ENCODE measurements at places on chromosomes 2 and 18. TPM values are rescaled to one million over a fixed set of nuclear protein-coding genes. Genes with fewer than 3 reads are reported as not detected.

DNA sequence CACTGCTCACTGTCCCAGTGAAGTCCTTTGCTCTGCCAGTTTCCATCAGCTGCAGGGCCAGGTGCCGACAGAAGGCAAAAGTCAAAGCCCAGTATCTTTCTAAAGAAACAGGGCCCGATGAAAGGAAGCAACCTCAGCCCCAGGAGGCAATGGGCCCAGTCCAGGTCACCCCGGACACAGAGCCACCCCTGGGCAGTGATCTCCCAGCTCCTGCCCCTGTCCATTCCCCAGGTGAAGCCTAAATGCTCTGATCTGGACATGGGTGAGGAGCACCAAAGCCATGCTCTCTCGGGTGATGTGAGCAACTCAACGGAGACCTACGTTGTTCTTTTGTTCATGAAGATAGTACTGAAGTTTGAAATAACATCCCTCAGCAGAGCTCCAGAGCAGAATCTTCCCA, 61.6 kb downstream of the HDAC4 start:
- DNase-seq: no peak

GRCh38 chr18:3720159-3720558, 270.2 kb downstream of the TGIF1 start:
- no peak for DNase-seq

- DNase-seq: no peak
These were observed 19.5 kb downstream of the RTN4 start for GRCh38 chr2:55030766-55031165.

The SERPINB10 gene
- polyA plus RNA-seq: not detected

The LYG1 gene
- polyA plus RNA-seq: 4.5 TPM

The SPATA3 gene
- not detected for polyA plus RNA-seq

DNA sequence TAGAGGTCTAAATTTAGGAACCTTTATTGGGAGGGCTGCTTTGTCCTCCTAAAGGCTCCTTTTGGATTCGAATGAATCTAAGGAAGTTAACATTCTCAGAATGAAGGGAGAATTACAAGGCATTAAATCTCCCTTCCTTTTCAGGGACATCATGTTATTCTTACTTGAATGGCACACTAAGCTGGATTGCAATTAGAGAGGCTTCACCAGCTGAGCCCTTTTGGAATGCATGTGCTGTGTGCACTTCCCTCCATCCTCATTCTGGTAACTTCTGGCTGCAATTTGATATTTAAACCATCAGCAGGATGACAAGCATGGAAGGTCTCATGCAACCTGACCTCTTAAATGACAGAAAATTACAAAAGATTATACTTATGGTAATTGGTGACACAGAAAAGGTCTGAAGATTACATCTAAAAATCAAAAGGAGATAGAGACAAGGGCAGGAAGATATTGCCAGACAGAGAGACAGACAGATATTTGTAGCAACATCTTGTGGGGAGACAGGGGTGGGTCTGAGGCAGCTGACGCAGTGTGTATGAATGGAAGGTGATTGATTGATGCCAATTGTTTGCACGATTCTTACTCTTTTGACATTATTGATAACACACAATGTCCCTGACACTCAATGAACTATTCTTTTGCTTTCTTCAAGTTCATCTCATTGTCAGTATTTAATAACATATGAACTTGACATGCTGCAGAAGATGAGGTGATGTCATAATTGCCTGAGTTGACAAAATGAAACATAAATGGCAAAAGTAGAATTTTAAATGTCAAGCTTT, 570.8 kb upstream of the GYPC start:
- no peak for DNase-seq

The GPAT2 gene
- polyA plus RNA-seq: 11.7 TPM

DNA sequence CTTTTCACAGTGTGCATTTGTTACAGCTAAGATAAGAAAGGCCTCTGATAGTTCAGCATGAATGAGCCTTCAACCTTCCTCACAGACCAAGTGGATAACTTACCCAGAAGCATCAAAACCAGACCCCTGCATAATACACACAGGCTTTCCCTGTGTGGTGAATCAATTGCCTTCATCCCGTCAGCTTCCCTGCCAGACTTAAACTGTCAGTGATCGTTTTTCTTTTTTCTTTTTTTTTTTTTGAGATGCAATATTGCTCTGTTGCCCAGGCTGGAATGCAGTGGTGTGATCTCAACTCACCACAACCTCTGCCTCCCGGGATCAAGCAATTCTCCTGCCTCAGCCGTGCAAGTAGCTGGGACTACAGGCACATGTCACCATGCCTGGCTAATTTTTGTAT, 20.5 kb upstream of the SLC35F5 start:
- DNase-seq: no peak

DNA sequence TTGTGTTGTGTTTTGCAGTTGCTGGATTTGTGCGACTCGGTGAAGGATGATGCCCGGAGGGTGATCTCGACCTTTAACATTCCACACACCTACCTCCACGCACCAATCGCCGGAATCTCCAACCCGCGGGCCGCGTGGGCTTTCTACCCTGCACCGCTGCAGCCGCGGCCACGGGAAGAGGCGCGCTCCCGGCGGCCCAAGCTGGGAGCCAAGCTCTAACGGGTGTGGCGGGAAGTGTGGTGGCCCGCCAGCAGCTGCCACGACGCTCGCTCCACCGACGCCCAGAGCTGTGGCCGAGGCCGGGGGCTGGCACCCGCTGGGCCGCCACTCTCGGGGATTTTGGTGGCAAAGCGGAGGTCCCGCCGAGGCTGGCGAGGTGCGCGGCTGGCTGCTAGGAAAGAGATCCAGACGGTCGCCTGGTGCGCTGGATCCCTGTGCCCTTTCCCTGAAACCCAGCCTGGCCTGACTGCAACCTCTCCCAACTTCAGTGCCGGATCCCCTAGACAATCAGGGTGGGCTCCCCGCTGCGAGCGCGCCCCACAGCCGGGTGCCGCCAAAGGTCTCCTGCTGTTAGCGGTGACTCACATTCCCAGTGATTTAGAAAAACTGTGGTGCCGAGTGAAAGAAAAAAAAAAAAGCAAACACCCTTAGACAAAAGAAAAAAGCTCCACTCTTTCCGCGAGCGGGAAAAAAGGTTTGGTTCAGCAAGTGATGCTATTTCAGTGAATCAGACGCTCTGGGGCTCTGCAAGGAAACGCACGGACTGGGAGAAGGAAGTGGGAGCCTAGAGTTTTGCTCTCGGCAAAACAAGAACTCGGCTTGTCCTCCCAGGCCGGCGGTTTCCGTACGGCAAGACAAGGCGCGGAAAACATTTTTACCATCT, 2.9 kb upstream of the BCL2L11 start:
- DNase-seq: peak; percentile 69

DNA sequence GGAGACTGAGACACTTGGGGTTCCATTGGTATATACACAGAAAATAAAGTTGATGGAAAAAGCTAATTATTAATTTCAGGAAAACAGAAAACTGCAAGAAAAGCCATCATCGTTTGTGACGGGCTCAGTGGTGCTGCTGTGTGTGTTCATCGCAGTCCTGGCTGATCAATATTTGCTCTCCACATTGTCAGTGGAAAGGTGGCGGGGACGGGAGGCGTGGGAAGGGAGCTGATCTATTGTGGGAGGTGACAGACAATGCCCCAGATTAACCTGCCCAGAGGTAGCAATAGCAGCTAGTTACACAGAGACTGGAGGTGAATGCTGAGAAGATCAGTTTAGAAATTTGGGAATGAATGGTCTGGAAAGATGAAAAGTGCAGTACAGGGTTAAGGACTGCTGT, 50.0 kb upstream of the CTDP1 start:
- DNase-seq: no peak

DNA sequence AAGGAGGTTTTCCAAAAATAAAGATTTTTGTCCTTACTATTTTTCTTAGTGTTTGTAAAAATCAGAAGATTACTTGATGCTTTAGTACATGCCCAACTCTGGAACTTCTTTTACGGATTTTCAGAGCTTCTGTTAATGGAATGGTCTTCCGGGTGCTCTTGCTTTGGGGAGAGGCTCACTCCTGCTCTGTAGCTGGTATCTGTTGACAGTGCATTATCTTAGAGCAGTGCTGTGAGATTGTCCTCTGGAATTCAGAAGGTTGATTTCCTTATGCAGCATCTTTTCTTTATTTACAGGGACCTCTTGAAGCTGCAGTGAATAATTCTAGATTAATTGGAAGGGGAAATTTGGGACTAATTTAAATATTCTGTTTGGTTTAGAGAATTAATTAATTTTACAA, 4.6 kb downstream of the MAPRE2 start:
- DNase-seq: no peak

Measured in B cell (primary cell).